ENCODE measurements at places on chromosomes 2 and 18. TPM values are rescaled to one million over a fixed set of nuclear protein-coding genes. Genes with fewer than 3 reads are reported as not detected.

SERPINB10 gene
- not detected for total RNA-seq

MSGN1 gene
- not detected for total RNA-seq

DNA sequence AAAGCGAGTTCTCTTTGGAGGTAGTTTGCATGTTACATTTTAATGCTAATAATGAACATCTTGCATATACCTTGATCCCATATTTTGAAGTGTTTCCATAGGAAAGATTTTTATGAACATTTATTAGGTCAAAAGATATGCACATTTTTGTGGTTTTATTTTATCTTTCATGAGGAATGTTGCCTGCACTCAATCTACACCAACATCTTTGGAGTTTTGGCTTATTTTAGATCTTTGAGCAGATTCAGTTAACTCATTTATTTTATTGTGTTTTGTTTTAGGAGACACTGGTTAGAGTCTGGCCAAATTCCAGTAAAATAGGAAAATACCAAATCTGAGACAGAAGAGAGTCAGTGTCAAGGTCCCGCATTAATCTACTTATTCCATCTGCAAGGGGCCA is 540.9 kb downstream of the RNF144A start:
- H3K27ac ChIP-seq, result no peak overlapping the region
- H3K4me3 ChIP-seq, result no peak overlapping the region
- peaks cover 3% of the 10 kb centered on the region for H3K4me1 ChIP-seq
- no peaks in the 10 kb centered on the region for H3K27me3 ChIP-seq
- H3K36me3 ChIP-seq, result no peaks in the 10 kb centered on the region

- H3K4me3 ChIP-seq, result no peak overlapping the region
- no peak for DNase-seq
- no peak overlapping the region for H3K27ac ChIP-seq
- no peaks in the 10 kb centered on the region for H3K27me3 ChIP-seq
- H3K4me1 ChIP-seq, result no peaks in the 10 kb centered on the region
These were observed 163.3 kb upstream of the CDH7 start for GRCh38 chr18:65587491-65587890.

DNA sequence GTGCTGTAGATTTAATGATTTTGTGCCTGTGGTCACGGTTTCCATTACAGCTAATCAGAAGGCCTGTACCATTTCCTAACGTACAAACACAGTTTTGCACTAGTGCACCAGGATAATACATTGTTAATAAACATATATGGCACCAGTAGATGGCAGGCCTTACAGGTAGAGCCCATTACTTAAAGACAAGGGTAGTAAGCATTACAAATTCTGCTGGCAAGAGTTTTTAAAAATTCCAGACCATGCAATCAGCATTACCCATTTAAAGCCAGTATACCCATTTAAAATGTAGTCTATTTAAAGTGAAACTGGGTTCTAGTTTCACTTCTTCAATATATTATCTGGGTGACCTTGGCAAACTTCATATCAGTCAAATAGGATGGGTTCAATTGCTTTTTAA is 224.2 kb downstream of the NUP35 start:
- H3K36me3 ChIP-seq, result no peaks in the 10 kb centered on the region
- H3K4me3 ChIP-seq, result no peak overlapping the region
- H3K4me1 ChIP-seq, result no peaks in the 10 kb centered on the region
- no peaks in the 10 kb centered on the region for H3K27me3 ChIP-seq
- DNase-seq, result no peak

NAT8 gene
- total RNA-seq, result not detected

DNA sequence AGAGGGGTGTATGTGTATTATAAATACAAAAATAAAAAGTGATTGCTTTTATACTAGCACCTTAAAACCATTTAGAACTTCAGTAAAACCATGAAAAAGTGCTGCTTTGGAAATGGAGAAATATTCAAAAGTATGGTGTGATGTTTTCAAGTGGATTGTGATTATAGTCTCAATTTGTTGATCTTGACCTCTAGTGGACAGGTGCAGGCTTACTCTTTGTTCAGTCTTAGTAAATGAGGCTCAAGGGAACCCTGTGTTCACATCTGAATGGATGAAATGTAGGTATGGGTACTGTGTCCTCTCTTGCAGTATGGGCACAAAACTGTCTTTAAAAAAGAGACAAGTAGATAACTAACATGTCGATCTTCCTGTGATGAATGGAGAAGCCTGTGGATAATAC is 145.8 kb downstream of the MCFD2 start:
- no peak overlapping the region for H3K27ac ChIP-seq
- no peaks in the 10 kb centered on the region for H3K36me3 ChIP-seq
- no peak overlapping the region for H3K4me3 ChIP-seq
- H3K27me3 ChIP-seq, result no peaks in the 10 kb centered on the region

IL36RN gene
- not detected for total RNA-seq

DNA sequence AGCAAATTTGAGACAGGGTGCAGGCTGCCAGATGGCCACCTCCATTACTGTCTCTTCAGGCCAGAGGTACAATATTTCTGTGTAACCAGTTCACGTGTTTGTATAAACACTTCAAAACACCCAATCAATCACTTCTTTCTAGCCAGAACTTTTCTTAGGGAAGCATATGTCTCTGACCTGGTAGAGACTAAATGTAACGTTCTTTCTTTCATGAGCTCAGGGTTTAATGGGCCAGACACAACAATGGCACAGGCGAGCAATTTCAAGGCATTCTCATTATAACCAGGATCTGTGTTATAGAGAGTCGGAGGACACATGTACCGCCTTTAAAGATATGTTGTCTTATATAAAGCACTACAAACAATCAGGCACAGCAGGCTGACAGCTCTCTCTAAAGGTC is 1846.4 kb upstream of the PIK3C3 start:
- H3K27me3 ChIP-seq, result no peaks in the 10 kb centered on the region
- no peaks in the 10 kb centered on the region for H3K36me3 ChIP-seq
- DNase-seq, result no peak
- H3K27ac ChIP-seq, result no peak overlapping the region
- H3K4me1 ChIP-seq, result no peaks in the 10 kb centered on the region

- H3K36me3 ChIP-seq, result no peaks in the 10 kb centered on the region
- no peaks in the 10 kb centered on the region for H3K27me3 ChIP-seq
- no peak for DNase-seq
- H3K4me1 ChIP-seq, result no peaks in the 10 kb centered on the region
- no peak overlapping the region for H3K27ac ChIP-seq
- H3K4me3 ChIP-seq, result no peak overlapping the region
These were observed 16.8 kb upstream of the KCNJ3 start for GRCh38 chr2:154681741-154682140.

FBXO15 gene
- total RNA-seq, result 0.87 TPM

DNA sequence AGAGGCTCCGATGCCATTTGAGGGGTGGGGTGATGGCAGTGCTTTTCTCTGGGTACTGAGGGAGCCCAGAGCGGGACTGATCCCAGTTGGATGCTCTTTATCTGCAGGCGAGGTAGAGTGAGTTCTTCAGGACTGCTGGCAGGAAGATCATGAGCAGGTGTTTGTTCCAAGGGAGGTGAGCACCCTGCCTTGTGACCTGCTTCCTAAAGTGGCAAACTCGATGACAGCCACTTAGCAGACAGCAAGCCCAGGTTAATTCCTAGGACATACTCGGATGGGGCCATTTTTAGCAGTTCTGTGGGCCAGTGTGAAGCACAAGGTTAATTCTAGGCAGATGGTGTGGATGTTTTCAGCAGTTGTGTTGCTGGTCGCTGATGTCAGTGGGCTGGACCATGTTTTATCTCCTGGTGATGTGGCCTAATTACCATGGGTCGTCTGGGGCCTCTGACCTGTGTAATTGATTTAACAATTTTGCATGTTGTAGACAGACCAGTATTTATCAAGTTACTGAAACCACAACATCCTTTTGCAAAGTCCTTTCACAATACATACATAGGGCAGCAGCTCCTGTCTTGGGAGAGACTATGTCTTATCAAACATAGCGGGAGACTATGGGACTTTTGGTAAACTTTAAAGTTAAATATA is 4.9 kb downstream of the FKBP1B start:
- no peaks in the 10 kb centered on the region for H3K27me3 ChIP-seq
- H3K4me3 ChIP-seq, result no peak overlapping the region
- no peaks in the 10 kb centered on the region for H3K36me3 ChIP-seq
- DNase-seq, result no peak
- no peak overlapping the region for H3K27ac ChIP-seq

GRCh38 chr18:39208190-39208589 is 1642.6 kb upstream of the CELF4 start:
- no peak for DNase-seq
- no peaks in the 10 kb centered on the region for H3K27me3 ChIP-seq
- no peak overlapping the region for H3K4me3 ChIP-seq
- H3K36me3 ChIP-seq, result no peaks in the 10 kb centered on the region
- no peak overlapping the region for H3K27ac ChIP-seq
- no peaks in the 10 kb centered on the region for H3K4me1 ChIP-seq

GRCh38 chr2:172588931-172589330 is 33.0 kb downstream of the PDK1 start:
- no peak overlapping the region for H3K4me3 ChIP-seq
- H3K36me3 ChIP-seq, result peaks cover 12% of the 10 kb centered on the region
- DNase-seq, result no peak
- H3K27me3 ChIP-seq, result no peaks in the 10 kb centered on the region
- H3K4me1 ChIP-seq, result peaks cover 14% of the 10 kb centered on the region
- H3K27ac ChIP-seq, result no peak overlapping the region

GRCh38 chr2:158667586-158667985 is 127.5 kb upstream of the DAPL1 start:
- H3K36me3 ChIP-seq, result no peaks in the 10 kb centered on the region
- DNase-seq, result no peak
- H3K27ac ChIP-seq, result no peak overlapping the region

DNA sequence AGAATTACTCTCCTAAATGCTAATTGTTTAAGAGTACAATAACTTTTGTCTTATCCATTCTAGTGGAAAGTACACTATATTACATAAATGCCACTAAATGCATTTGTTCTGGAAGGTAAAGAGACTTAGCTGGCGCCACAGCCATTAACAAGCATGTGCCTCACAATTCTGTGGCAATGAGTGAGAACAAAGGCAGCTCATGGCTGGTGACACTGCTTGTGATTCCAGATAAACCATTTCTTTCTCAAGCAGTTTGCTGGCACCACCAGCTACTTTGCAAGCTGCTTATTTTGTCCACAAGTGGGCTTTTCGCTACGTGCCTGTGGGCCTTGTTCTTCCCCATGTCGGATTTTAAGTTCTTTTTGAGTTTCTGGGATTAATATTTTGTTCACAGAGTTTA is 147.6 kb upstream of the SMAD7 start:
- H3K4me3 ChIP-seq, result no peak overlapping the region
- H3K36me3 ChIP-seq, result no peaks in the 10 kb centered on the region
- no peaks in the 10 kb centered on the region for H3K27me3 ChIP-seq

KATNAL2 gene
- total RNA-seq, result 0.45 TPM

EGR4 gene
- 1.1 TPM for total RNA-seq

- no peak overlapping the region for H3K27ac ChIP-seq
- DNase-seq, result no peak
- no peaks in the 10 kb centered on the region for H3K4me1 ChIP-seq
- no peak overlapping the region for H3K4me3 ChIP-seq
- H3K27me3 ChIP-seq, result no peaks in the 10 kb centered on the region
These were observed 12.5 kb downstream of the SPATS2L start for GRCh38 chr2:200318940-200319435.

GRCh38 chr2:7180638-7181370 is 263.6 kb downstream of the RNF144A start:
- DNase-seq, result no peak
- H3K27me3 ChIP-seq, result no peaks in the 10 kb centered on the region
- H3K36me3 ChIP-seq, result no peaks in the 10 kb centered on the region
- no peak overlapping the region for H3K4me3 ChIP-seq
- H3K27ac ChIP-seq, result no peak overlapping the region
- H3K4me1 ChIP-seq, result no peaks in the 10 kb centered on the region

GRCh38 chr2:8259106-8259840 is 422.6 kb upstream of the ID2 start:
- no peak overlapping the region for H3K4me3 ChIP-seq
- no peak for DNase-seq
- peaks cover 13% of the 10 kb centered on the region for H3K36me3 ChIP-seq
- no peak overlapping the region for H3K27ac ChIP-seq
- H3K4me1 ChIP-seq, result peaks cover 13% of the 10 kb centered on the region

- no peak for DNase-seq
- H3K27ac ChIP-seq, result peak overlapping the region; percentile 87
- peaks cover 10% of the 10 kb centered on the region for H3K4me1 ChIP-seq
- H3K4me3 ChIP-seq, result peak overlapping the region; percentile 93
These were observed 552 bp upstream of the ATF2 start for GRCh38 chr2:175168564-175168945.

GRHL1 gene
- 1.6 TPM for total RNA-seq

RAB6C gene
- total RNA-seq, result not detected

DNA sequence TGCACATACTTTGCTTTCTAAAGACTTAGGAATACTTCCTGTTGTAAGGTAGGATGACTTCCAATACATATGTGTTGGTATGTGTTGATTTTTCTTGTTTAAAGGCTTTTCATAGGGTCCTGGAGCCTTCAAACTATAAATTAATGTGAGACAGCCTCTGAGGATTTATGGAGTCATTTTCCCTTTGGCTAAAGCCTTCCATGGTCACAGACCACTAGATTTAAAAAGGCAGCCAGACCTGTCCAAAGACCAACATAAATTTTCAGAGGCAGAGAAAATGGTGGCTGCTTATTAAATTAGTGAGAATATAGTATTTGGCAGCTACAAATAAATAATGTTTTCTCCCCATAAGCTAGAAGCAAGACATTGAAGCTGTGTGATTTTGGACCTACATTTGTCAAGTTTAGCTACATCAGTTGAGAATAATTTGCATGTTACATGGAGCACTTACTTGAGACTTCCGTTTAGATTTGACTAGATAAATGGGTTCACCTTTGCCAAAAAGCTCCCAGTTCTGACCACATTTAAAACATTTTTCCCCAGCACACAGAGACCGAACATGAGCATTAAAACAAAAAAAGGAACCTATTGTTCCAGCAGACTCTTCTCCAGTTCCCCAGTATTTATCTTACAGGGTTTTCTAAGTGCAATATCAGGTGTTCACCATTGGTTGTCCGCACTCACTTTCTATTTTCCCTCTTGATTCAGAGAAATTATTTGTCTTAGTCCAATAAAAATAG is 402.9 kb downstream of the PARD3B start:
- DNase-seq, result no peak
- H3K27me3 ChIP-seq, result no peaks in the 10 kb centered on the region
- no peak overlapping the region for H3K27ac ChIP-seq
- H3K4me1 ChIP-seq, result no peaks in the 10 kb centered on the region

- no peak overlapping the region for H3K27ac ChIP-seq
- peaks cover 9% of the 10 kb centered on the region for H3K4me1 ChIP-seq
- H3K36me3 ChIP-seq, result no peaks in the 10 kb centered on the region
These were observed 91.7 kb upstream of the RMDN2 start for GRCh38 chr2:37833423-37833822.

ACTG2 gene
- not detected for total RNA-seq

- no peak overlapping the region for H3K27ac ChIP-seq
- no peak for DNase-seq
- H3K4me1 ChIP-seq, result no peaks in the 10 kb centered on the region
- no peaks in the 10 kb centered on the region for H3K36me3 ChIP-seq
These were observed 182.6 kb downstream of the ZNF804A start for GRCh38 chr2:184780944-184781343.

DNA sequence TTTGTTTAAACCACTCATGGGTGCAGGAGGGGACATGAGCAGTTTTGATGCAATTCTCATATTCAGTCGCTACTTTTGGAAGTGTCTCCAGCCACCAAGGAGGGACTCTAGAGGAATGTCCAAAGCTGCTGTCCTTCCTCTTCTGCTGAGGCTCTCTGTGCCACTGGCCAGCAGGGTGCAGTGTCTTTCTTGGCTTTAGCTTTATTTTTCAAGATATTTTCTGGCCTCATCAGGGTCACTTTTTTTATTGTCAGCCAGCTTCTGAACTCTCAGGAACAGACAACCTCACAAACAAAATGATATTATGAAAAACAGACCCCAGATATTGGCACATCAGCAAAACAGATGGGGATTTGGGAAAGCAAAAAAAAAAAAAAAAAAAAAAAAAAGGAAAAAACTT is 289.3 kb upstream of the ZSWIM2 start:
- H3K27me3 ChIP-seq, result no peaks in the 10 kb centered on the region
- H3K4me3 ChIP-seq, result no peak overlapping the region
- no peak for DNase-seq
- no peak overlapping the region for H3K27ac ChIP-seq
- no peaks in the 10 kb centered on the region for H3K4me1 ChIP-seq
- no peaks in the 10 kb centered on the region for H3K36me3 ChIP-seq

SP100 gene
- 363 TPM for total RNA-seq

All from natural killer cell (primary cell).